ENCODE measurements at places on chromosomes 16 and 17.
A peak's percentile ranks its signal among the peaks of the same experiment; 100 is the strongest.

GRCh38 chr17:1511756-1512321, 4.6 kb downstream of the INPP5K start:
- no peak for DNase-seq

- DNase-seq: no peak
Observed at GRCh38 chr17:73318836-73319235, 7.0 kb upstream of the CDC42EP4 start.

GRCh38 chr17:6831661-6832263, at the start of gene TEKT1:
Gene TEKT1, minus strand, starts transcription at chr17:6831729. Its CDS starts 1,353 bp downstream, at chr17:6830376.
- DNase-seq: peak; percentile 56

GRCh38 chr17:30950669-30951399, 20.0 kb upstream of the RNF135 start:
- DNase-seq: peak; percentile 17

GRCh38 chr17:28777178-28777577, 33.4 kb downstream of the TRAF4 start:
- DNase-seq: no peak

GRCh38 chr16:981695-982144, at the start of gene SOX8:
Gene SOX8, plus strand, starts transcription at chr16:981770. Its CDS starts 153 bp downstream, at chr16:981923.
- no peak for DNase-seq

- no peak for DNase-seq
Observed at GRCh38 chr17:10612957-10613744, 44.0 kb downstream of the MYH3 start.

DNA sequence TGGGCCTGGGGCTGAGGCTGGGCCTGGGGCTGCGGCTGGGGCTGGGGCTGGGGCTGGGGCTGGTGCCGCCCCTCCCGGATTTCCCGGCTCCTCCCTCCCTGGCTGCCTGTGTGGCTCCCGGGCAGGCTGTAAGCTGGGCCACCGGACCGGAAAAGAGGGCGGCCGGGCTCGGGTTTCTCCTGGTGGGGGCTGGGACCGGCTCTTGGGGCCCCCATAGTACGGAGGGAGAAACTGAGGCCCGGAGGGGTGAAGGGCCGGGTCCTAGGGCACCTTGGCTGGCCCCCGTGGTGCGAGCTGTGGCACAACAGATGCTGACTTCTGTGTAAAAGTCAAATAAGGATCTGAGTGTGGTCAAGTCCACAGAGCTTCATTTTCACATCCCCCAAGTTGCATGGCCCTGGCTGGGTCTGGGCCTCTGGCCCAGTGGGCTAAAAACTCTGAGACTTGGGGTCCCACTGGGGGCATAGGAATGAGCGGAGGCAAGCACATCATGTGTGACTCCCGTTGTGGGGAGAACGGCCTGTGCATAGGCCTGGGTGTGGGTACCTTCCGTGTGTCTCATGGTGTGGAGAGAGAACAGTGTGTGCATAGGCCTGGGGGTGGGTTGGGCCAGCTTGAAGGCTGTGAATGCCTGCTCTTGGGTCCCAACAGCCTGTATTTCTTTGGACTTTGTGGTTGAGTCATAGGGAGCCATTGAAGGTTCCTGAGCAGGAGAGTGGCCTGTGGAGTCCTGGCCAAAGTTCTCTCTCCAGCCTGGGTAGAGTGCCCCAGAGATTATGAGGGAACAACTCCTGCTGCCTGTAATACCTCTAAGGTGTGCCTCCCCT, 123.9 kb upstream of the CIBAR2 start:
- DNase-seq: no peak

GRCh38 chr16:21026846-21027245, 123.8 kb downstream of the DNAH3 start:
- no peak for DNase-seq

GRCh38 chr17:73271072-73271471, 9.4 kb upstream of the CPSF4L start:
- DNase-seq: no peak

DNA sequence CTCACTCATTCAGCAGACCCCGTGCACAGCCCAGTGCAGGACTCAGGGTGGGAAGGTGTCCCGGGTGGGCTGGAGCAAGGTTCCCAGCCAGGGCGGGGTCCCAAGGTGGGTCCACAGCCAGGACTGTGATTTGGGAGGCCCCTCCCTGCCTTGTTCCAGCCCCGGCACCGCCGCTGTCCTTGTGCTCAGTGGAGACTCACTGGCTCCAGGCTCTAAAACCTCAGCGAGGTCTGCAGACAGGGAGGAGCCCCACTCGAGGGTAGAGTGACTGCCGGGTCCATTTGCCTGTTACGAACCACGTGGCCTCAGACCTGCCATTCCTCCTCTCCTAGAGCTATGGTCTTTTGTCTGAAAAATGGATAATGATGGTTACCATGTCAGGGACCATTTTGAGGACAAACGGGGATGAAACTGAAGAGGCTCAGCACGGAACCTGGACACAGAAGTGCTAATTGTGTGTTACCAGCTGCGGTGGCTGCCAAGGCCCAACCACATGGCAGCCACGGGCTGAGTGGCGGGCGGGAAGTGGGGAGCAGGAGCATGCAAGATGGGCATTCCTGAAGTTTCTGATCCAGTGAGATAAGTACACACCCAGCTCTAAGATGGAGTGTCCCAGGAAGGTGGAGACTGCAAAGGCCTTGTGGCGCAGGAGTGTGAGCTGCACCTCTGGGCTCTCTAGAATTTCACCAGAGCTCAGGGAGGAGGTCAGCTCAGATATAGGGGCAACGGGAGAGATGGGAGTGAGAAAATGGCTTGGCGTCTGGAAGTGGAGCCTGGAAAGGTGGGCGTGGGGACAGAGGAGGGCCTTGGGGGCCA, 317.6 kb downstream of the SEC14L1 start:
- DNase-seq: no peak

- DNase-seq: no peak
Observed at GRCh38 chr16:54093281-54093680, 193.3 kb downstream of the IRX3 start.

DNA sequence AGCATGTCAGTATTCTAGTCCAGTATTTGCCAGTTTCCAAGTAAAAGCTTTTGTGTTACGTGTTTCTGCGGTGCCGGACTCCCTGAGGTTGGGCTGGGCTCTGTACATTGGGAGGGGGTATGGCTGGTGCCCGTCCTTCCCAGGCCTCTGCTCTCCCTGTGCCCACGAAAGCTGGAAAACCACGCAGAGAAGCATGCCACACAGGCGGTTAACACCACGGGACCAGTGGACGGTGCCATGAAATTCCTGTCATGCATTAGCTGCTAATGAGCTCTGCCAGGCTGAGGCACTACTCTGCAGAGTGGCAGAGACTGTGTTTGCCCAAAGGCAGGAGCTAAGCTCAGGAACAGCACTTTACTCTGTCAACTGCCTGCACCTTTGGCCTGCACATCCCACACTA, 8.1 kb downstream of the SMIM5 start:
- DNase-seq: no peak

DNA sequence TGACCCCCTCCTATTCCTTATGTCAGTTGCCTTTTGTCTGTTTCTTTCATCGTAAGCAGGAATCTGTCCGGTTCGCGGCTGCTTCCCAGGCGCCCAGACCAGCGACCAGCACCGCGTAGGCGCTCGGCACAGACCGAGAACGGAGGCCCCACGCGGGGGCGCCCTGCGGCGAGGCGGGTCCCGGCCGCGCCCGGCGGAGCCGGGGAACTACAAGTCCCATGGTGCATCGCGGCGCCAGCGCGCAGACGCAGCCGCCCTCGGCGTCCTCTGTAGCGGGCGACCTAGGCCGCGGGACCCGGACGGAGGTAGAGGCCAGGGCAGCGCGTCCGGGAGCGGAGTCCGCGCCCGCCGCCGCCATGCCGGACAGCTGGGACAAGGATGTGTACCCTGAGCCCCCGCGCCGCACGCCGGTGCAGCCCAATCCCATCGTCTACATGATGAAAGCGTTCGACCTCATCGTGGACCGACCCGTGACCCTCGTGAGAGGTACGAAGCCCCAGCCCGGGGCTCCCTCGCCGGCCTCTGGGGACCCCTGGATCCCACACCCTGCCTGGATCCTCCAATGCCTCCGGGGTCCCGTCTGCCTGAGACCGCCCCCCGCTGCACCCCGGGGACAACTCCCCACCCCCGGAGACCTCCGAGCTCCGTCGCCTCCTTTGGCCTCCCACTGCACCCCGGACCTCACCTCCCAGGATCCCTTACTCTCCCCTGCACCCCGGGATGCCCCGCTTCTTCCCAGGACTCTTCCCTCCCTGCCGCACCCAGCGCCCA, at the start of gene NDUFB10:
Gene NDUFB10, plus strand, starts transcription at position 270 of the 771 bp plus-strand sequence. Its CDS starts 87 bp downstream, at position 357.
- peak; percentile 78 for DNase-seq

GRCh38 chr17:55806745-55807495, 56.1 kb downstream of the PCTP start:
- DNase-seq: no peak

DNA sequence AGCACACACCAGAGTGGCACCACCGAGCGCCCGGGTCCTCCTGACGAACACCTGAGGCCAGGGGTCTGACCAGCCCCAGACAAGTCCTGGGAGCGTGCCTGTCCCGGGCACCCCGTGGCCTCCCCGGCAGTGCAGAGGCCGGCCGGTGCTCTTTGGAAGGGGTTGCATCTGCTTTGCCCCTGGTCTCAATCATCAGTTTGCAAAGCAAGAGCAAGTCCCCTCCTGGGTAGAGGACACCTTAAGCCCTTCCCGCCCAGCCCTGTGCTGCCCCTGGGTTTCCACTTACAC, 11.6 kb upstream of the CAPN15 start:
- no peak for DNase-seq

- DNase-seq: no peak
Observed at GRCh38 chr16:22694887-22695382, 119.0 kb upstream of the HS3ST2 start.

DNA sequence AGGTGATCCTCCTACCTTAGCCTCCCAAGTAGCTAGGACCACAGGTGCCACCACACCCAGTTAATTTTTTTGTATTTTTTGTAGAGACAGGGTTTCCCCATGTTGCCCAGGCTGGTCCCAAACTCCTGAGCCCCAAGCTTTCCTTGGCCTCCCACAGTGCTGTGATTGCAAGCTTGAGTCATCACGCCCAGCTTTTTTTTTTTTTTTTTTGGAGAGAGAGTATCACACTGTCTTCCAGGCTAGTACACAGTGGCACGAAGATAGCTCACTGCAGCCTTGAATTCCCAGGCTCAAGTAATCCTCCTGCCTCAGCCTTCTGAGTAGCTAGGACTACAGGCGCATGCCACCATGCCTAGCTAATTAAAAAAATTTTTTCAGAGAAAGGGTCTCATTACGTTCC, 27.2 kb downstream of the HEATR9 start:
- DNase-seq: no peak

DNA sequence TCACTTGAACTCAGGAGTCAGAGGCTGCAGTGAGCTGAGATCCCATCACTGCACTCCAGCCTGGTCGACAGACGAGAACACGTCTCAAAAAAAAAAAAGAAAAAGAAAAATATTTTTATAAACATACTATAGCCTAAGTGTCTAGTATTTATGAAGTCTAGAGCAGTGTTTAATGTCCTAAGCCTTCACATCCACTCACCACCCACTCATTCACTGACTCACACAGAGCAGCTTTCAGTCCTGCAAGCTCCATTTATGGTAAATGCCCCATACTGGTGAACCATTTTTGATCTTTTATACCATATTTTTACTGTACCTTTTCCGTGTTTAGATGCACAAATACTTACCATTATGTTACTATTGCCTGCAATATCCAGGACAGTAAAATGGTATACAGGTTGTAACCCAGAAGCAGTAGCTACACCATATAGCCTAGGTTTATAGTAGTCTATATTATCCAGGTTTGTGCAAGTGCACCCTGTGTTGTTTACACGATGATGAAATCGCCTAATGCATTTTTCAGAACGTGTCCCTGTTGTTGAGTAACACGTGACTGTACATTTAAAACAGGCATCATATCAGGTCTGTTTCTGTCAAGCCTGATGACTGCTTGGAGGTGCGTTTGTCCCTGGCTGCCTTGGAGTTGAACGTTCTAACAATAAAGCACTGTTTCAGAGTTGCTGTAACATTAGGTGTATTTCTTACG, 10.1 kb downstream of the NUDT7 start:
- DNase-seq: no peak

DNA sequence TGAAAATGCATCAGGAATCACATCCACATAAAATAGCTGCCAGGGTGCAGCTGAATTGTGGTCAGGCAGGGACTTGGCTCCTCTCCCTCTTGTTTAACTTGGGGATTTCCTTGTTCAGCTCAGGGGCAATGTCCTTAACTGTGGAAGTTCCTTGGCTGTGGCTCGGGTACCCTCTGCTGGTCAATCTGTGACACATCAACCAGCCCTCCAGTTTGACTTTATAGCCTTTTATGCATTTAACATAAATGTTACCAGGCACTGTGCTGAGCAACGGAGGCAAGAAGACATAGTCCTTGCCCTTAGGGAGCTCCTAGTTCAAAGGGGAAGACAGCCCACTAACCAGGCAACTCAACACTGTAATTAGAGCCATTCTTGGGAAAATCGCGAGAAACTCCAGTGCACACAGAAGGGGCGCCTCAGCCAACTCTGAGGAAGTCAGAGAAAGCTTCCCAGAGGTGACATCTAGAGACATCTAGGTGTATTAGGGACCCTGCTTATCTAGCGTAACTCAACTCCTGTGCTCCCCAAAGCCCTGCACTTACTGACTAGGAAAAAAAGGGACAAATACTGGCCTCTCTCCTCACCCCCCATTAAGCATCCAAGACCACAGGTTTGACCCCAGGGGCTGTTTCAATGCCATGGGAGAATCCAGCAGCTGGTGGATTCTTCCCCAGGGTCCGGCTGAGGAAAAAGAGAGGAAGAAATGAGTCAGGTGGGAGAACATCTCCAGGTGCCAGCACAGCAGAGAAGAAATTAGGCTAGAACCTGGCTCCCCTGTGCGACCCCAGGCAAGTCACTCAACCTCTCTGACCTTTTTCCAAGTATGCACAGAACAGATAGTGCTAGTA, 17.3 kb upstream of the EEF2K start:
- DNase-seq: no peak

- DNase-seq: no peak
Observed at GRCh38 chr17:2453325-2453724, 52.5 kb upstream of the MNT start.

- DNase-seq: no peak
Observed at GRCh38 chr17:69763503-69763902, 311.5 kb upstream of the KCNJ16 start.

DNA sequence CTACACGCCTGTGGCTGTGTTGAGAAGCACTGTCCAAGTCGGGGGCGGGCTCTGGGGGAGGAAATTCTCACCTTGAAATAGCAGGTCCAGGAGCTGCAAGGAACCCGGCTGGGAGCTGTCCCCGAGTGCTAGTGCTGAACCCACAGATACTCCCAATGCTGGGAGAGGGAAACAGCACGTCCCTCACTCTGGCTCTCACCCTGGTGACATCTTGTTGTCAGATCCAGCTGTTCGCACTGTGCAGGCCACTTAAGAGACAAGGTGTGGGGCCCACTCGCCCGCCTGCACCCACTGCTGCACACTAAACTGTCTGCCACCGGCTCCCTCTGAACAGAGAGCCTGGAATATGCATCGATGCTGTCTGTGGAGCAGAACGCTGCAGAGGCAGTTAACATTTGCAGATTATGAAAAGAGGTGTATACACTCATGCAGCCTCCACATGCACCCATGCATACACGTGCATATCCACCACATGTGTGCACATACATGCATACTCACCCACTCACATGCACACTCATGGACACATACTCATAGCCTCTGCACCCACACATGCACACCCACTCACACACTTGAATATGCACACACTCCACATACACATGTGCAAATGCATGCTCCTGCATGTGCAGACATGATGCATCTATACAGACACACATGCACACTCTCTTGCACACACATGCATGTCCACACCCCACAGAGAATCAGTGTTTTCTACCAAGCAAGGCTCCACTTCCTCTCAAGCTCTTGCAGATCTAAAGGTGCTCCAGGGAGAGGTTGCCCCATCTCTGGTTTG, 42.0 kb downstream of the MGAT5B start:
- DNase-seq: peak; percentile 67
